ENCODE measurements at places on chromosomes 16 and 17. TPM values are rescaled to one million over a fixed set of nuclear protein-coding genes. Genes with fewer than 3 reads are reported as not detected.

Gene PTGES3L
- total RNA-seq = 0.73 TPM

Gene CDH15
- not detected for total RNA-seq

Gene QPRT
- 0.56 TPM for total RNA-seq

Gene TBC1D3
- total RNA-seq = not detected

Gene SLC5A11
- 0.37 TPM for total RNA-seq

Gene TRAPPC2L
- total RNA-seq = 101 TPM

Gene AMDHD2
- 25.3 TPM for total RNA-seq

Gene PARD6A
- total RNA-seq = 2.4 TPM

Gene SMIM36
- not detected for total RNA-seq

Gene SLC5A2
- 0.24 TPM for total RNA-seq

Gene CHST4
- not detected for total RNA-seq

Gene HES7
- 2.6 TPM for total RNA-seq

Gene TAX1BP3
- total RNA-seq = 329 TPM

Gene VAT1L
- 0.03 TPM for total RNA-seq

Gene ANKRD40CL
- not detected for total RNA-seq

Gene OXLD1
- 57.4 TPM for total RNA-seq

Gene CCL14
- total RNA-seq = not detected

Gene CES3
- total RNA-seq = 2.5 TPM

Gene MED31
- total RNA-seq = 30.0 TPM

Gene LSM12
- total RNA-seq = 53.3 TPM

Gene CLEC3A
- total RNA-seq = not detected

Gene SCIMP
- total RNA-seq = not detected

Gene KRTAP3-1
- not detected for total RNA-seq

Gene ZPBP2
- not detected for total RNA-seq

Gene KRTAP4-6
- total RNA-seq = not detected

Gene NGFR
- 0.85 TPM for total RNA-seq

Gene SLC52A1
- total RNA-seq = 0.68 TPM

Gene ABCA3
- 20.5 TPM for total RNA-seq

Gene TSEN54
- 30.7 TPM for total RNA-seq

Gene SLC12A3
- not detected for total RNA-seq

Gene KRTAP9-4
- not detected for total RNA-seq

Gene PRR15L
- total RNA-seq = 0.84 TPM

Gene ATP2A1
- 1.8 TPM for total RNA-seq

Gene ABCA8
- 0.59 TPM for total RNA-seq

Gene CYB5B
- 242 TPM for total RNA-seq

Gene CD300E
- not detected for total RNA-seq

Gene ZNF624
- 1.6 TPM for total RNA-seq

Gene TEDC2
- 19.0 TPM for total RNA-seq

Gene SHMT1
- total RNA-seq = 45.4 TPM

Gene GABARAP
- 688 TPM for total RNA-seq

Gene CD300H
- total RNA-seq = 1.9 TPM

Gene SLC7A6
- 34.5 TPM for total RNA-seq

Gene ARHGDIG
- 3.2 TPM for total RNA-seq

All from A549 treated with GW870086 at 1 μM for 4 hours (cell line).